ENCODE measurements at places on chromosomes 3 and 15. TPM values are rescaled to one million over a fixed set of nuclear protein-coding genes. Genes with fewer than 3 reads are reported as not detected.
A peak's percentile ranks its signal among the peaks of the same experiment; 100 is the strongest.

DNA sequence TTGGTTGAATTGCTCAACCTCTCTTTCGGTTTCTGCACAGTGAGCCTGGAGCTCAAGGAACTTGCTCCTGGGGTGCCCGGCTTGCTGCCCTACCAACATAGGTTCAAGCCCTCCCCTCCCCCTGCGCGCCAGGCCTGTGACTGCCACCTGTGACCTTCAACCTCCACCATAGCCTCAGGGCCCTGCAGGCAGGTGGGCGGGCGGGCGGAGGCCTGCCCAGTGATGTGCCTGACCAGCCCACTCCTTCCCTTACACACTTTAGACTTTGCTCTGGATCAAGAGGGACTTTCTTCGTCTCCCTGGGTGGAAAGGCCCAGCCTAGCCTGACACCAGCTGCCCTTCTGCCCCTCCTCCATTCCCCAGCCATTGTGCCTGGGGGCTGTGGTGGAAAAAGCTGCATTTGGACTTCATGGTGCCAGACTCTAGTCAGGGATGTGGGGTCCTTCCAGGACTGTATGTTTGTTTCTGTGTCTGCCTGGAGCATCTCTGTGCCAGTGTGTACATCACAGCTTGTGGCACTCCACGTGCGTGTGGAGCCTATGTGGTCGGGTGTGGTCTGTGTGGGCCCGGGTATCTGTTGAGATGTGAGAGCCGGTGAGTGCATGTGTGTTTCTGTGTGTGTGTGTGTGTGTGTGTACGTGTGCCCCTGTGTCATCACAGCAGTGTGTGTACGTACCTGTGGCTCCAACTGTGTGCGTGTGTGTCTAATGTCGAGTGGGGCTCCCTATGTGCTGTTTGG is 9.5 kb downstream of the PRKCD start:
- no peak for DNase-seq

SPATA12 gene
- total RNA-seq = not detected

GRCh38 chr15:45948181-45948621 is 313.4 kb downstream of the SQOR start:
- DNase-seq = no peak

GRCh38 chr3:182241766-182242488 is 530.2 kb downstream of the SOX2 start:
- DNase-seq = no peak

GRCh38 chr15:51186891-51187290 is 92.2 kb upstream of the TNFAIP8L3 start:
- no peak for DNase-seq

GRCh38 chr3:178048768-178049167 is 487.5 kb upstream of the KCNMB2 start:
- DNase-seq = no peak

DNA sequence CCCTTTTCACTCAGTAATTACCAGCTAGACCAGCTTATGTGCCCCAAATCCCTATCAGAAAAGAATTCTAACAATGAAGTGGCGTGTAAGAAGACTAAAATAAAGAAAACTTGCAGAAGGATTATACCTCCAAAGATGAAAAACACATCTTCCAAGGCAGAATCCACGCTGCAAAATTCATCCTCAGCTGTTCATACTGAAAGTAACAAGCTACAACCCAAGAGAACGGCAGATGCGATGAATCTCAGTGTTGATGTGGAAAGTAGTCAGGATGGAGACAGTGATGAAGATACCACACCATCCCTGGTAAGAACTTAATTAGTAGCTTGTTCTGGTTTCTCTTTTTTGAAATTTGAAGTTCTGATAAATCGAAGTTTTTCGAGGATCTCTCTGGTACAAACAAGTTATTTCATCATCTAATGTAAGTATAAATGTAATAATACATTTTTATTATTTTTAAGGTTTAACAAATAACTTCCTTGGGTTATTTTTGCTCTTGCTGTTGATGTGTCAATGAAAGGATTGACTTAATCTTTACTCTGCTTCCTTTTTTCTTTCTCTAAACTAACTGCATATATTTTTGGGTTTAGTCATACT is 1.4 kb downstream of the WDR76 start:
- DNase-seq = no peak

- DNase-seq = no peak
Observed at GRCh38 chr3:171649267-171649666, 161.0 kb downstream of the PLD1 start.

C2CD4B gene
- total RNA-seq = not detected

CHRNA3 gene
- not detected for total RNA-seq

- DNase-seq = no peak
Observed at GRCh38 chr15:86296769-86297168, 217.1 kb downstream of the AGBL1 start.

MDFIC2 gene
- total RNA-seq = not detected

GRCh38 chr3:176755977-176756376 is 441.3 kb downstream of the TBL1XR1 start:
- no peak for DNase-seq

DNA sequence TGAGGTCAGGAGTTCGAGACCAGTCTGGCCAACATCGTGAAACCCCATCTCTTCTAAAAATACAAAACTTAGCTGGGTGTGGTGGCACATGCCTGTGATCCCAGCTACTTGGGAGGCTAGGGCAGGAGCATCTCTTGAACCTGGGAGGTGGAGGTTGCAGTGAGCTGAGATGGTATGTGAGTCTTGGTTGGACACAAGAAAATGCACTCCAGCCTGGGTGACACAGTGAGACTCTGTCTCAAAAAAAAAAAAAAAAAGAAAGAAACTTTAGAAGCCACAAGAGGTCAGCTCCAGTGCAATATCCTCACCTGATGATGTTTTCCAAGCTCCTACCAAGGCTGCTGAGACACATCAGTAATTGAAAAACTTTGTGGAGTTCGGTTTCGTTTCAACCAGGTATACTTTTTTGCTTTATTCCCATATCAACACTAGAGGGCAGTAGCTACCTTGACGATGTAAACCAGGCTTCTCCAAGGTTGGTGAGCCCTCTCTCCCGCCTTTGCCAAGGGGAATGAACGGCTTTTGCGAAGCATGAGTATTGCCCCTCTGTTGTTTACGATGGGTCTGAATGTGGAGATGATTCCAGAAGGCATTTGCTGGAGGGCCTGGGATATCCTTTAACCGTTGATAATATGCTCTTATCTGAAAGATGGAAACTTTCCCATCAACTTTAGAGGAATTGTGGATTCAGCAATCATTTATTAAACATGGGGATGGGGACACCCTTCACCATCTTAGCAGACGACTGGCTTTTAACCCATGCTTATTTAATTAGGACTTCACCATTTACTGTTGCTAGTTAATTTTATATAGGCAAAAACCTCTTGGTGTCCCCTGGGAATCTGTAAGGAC is 202.8 kb downstream of the SV2B start:
- peak; percentile 54 for DNase-seq

DNA sequence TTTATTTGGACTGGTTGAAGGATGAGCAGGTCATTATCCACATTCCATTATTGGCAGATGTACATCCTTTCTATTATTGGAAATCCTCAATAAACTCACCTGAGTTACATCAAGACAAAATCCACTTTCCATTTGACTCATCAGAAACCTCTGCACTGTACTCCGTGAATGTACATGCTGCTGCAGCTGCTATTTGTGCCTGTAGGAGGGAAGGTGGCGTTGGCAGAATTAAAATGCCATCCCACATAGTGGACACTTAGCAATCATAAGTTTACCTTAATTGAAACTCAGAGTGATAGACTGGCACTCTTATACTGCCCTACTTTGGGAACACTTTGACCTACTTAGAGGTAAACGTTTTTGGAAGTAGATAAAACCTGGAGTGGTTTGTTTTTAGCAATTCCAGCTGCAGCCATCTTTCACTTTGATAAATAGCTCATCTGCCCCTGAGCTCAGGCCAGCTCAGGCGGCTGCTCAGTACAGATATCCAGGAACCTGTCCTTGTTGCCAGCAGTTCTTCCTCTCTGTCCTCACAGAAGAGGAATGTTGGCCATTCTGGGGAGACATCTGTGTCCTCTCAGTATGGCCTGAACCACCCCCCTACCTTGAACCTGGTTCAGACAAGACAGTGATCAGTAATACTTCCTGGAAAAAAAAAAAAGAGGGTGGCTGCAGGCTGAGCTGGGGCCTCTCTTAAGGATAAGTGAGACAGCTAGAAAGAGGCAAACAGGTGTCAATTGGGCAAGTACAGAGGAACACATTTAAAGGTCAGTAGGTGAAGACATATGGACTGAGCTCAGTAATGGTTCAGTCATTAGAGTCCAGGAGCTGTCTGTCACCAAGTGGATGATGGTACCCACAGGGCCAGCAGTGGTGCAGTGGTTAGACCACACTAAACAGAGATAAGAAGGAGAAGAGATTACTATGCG is 153.4 kb upstream of the UMPS start:
- DNase-seq = no peak

PLSCR5 gene
- not detected for total RNA-seq

GRCh38 chr3:122681284-122681973 is 790 bp downstream of the PARP14 start:
- DNase-seq = no peak
